ENCODE measurements at places on chromosomes 6 and 20. TPM values are rescaled to one million over a fixed set of nuclear protein-coding genes. Genes with fewer than 3 reads are reported as not detected.

LAMP5 gene
- polyA plus RNA-seq = 0.03 TPM

HSPA12B gene
- polyA plus RNA-seq = 26.4 TPM

GRM1 gene
- polyA plus RNA-seq = 0.02 TPM

GJE1 gene
- not detected for polyA plus RNA-seq

TRERF1 gene
- polyA plus RNA-seq = 3.4 TPM

SLCO4A1 gene
- 37.8 TPM for polyA plus RNA-seq

CLPSL1 gene
- not detected for polyA plus RNA-seq

BPIFB2 gene
- polyA plus RNA-seq = not detected

OPRM1 gene
- polyA plus RNA-seq = not detected

COL11A2 gene
- polyA plus RNA-seq = 2.6 TPM

FITM2 gene
- 19.7 TPM for polyA plus RNA-seq

SNAI1 gene
- polyA plus RNA-seq = 2.8 TPM

NKAIN4 gene
- polyA plus RNA-seq = 0.12 TPM

SLC22A16 gene
- polyA plus RNA-seq = not detected

MGME1 gene
- polyA plus RNA-seq = 11.2 TPM

SPATA25 gene
- polyA plus RNA-seq = 2.7 TPM

MPC1 gene
- 37.3 TPM for polyA plus RNA-seq

OSBPL2 gene
- polyA plus RNA-seq = 12.8 TPM

CFB gene
- polyA plus RNA-seq = 23.8 TPM

SYNCRIP gene
- 18.9 TPM for polyA plus RNA-seq

ZNF165 gene
- 0.31 TPM for polyA plus RNA-seq

OXT gene
- polyA plus RNA-seq = 1.9 TPM

EYA2 gene
- 7.9 TPM for polyA plus RNA-seq

ACTR5 gene
- 3.5 TPM for polyA plus RNA-seq

BFSP1 gene
- polyA plus RNA-seq = 1.0 TPM

LKAAEAR1 gene
- polyA plus RNA-seq = not detected

ZNF217 gene
- 8.4 TPM for polyA plus RNA-seq

SLC4A11 gene
- 0.29 TPM for polyA plus RNA-seq

TBXT gene
- not detected for polyA plus RNA-seq

SLC12A5 gene
- polyA plus RNA-seq = 1.3 TPM

ELOVL4 gene
- polyA plus RNA-seq = 0.27 TPM

EDN1 gene
- polyA plus RNA-seq = 29.9 TPM

VGLL2 gene
- polyA plus RNA-seq = not detected

ANKEF1 gene
- polyA plus RNA-seq = 3.0 TPM

PSORS1C2 gene
- not detected for polyA plus RNA-seq

SCRT2 gene
- not detected for polyA plus RNA-seq

OR2B6 gene
- not detected for polyA plus RNA-seq

WFDC8 gene
- polyA plus RNA-seq = not detected

MOCS1 gene
- 25.4 TPM for polyA plus RNA-seq

DEFB132 gene
- polyA plus RNA-seq = 1.9 TPM

AVP gene
- 0.25 TPM for polyA plus RNA-seq

MRPS26 gene
- 46.9 TPM for polyA plus RNA-seq

BHLHE23 gene
- not detected for polyA plus RNA-seq

TFAP2A gene
- polyA plus RNA-seq = 0.56 TPM

MYCT1 gene
- polyA plus RNA-seq = 2.7 TPM

IL20RA gene
- 1.5 TPM for polyA plus RNA-seq

HLA-DPA1 gene
- polyA plus RNA-seq = 20.9 TPM

C6orf118 gene
- polyA plus RNA-seq = not detected

CDH26 gene
- 0.45 TPM for polyA plus RNA-seq

NKX2-2 gene
- polyA plus RNA-seq = not detected

MCHR2 gene
- not detected for polyA plus RNA-seq

ISM1 gene
- 1.0 TPM for polyA plus RNA-seq
